ENCODE measurements at places on chromosomes 2 and 18.

DNA sequence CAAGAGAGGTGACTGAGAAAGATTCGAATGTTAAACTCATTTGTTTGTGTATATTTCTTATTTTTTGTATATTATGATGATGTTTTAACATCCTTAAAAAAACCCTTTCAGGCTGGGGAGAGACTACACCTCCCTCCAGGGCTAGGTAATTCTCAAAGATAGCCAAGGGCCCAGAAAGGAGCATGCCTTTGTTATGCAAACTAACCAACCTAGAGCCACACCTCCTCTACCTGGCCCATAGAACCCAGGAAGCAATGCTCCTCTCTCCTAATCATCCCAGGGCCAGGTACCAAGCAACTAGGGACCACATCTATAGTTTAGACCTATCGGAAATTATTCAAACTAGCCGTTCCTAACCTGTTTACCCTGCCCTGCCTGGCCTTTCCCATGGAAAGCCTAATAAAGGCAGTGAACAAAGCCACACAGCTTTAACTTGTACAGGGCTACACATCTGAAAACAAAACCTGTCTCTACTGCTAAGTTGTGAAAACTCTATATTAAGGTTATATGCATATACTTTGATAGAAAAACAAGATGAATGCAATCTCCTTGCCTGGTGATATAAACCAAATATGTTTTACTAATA, 79.7 kb downstream of the COLEC12 start:
- DNase-seq = no peak

GRCh38 chr2:67674668-67675067, 277.5 kb downstream of the ETAA1 start:
- DNase-seq = no peak

DNA sequence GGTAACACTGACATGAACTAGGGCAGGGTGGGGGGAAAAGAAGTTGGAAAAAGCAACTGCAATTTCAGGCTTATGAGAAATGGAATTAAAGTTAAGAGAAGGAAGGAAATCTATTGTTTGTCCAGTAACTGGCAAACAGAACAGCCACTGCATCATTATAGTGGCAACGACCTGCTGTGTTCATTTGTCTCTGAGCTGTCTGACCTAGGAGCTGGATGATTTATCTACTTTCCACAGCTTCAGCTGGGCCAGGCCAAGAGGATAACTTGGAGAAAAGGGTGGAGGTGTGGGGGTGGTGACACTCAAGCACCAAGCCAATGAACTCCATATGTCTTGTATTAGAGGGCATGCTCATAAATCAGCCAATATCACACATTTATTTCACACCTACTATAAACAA, 291.5 kb upstream of the KLHL29 start:
- DNase-seq = no peak

- DNase-seq = no peak
These were observed 73.3 kb upstream of the PNPT1 start for GRCh38 chr2:55766947-55767346.

DNA sequence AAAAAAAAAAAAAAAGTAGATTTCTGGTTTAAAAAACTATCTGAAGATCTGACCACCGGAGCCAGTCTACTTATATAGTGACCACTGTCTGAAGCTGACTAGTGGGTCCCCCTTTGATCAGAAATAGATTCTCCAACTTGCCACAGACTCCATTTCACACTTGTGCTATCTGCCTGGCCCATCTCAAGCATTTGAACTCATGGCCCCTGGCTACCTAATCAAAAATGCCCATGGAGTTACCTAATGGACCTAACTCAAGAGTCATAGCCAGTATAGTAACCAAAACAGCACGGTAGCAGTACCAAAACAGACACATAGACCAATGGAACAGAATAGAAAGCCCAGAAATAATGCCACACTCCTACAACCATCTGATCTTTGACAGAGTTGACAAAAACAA, 17.0 kb upstream of the ATL2 start:
- DNase-seq = no peak

DNA sequence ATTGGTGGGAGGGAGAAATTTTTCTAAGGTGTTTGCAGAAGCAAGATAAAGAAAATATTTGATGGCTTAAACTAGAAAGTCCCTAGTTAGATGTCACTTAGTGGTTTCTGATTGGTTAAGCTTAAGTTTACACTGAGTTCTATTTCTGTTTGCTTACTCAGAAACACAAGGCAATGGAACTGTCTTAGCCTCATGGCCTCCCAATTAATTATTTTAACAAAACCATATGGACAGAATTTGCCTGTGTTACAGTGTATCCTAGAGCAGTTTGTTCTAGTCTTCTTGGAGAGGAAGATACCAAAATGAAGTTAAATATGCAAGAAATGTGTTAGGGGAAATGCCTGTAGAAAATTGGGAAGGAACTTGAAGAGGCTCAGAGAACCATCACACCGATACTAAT, 4.6 kb upstream of the IMPACT start:
- DNase-seq = no peak

DNA sequence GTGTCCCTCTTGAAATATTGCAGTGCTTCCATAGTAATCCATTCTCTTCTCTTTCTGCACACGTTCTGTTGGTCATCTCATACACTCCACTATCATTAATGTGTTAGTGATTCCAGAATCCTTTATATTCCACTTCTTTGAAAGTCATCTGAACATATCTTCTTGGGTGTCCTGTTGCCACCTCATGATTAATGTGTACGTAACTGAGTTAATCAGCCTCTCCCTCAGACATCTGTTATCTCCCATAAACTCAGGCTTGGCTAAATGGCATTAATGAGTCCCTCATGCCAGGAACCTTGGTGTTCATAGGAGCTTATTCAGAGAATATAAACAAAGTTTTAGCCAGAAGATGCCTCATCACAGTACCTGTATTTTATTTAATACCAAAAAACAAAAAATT, 126.4 kb downstream of the NCOA1 start:
- DNase-seq = peak; percentile 10

- no peak for DNase-seq
These were observed 135.6 kb upstream of the KYNU start for GRCh38 chr2:142741764-142742269.

GRCh38 chr2:71220743-71221142, 6.2 kb downstream of the PAIP2B start:
- DNase-seq = peak; percentile 7

DNA sequence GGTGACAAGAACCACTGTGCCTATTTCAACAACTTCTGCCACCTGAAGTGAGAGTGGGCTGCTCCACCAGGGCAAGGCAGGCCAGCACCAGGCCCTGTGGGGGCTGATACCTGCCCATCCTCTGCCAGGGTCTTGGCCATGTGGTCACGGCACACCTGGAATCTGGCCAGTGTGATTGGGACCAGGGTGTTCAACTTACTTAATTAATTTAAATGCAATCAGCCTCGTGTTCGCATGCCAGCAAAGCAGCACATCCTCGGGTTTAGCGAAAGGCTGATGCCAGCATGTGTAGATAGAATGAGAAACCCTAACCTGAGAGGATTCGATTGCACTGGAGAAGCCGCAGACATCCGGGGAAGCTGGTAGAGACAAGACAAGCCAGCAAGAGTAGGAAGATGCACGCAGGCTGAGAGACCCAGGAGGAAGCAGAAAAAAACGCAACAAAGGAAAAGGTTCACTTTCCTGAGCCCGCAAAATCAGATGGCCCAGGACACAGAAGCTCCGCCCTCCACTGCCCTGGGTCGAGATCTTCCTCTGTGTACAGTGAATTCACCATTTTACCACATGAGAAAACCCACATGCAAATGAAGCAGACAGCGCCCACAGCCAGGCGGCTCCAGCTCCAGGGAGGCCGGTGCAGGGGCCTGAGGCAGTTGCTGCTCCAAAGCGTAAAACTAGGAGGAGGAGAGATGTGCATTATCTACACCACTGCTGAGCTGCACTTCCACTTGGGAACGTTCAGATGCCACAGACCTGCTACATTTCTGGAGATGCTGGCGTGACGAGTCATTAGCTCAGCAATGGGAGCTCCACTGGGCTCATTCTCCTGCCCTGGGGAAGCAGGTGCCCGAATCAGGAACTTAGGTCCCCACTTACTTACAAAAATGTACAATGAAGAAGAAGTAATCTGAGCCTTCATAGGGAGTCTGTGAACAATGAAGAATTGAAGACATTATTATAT, 92.1 kb downstream of the TMEM18 start:
- peak; percentile 44 for DNase-seq

DNA sequence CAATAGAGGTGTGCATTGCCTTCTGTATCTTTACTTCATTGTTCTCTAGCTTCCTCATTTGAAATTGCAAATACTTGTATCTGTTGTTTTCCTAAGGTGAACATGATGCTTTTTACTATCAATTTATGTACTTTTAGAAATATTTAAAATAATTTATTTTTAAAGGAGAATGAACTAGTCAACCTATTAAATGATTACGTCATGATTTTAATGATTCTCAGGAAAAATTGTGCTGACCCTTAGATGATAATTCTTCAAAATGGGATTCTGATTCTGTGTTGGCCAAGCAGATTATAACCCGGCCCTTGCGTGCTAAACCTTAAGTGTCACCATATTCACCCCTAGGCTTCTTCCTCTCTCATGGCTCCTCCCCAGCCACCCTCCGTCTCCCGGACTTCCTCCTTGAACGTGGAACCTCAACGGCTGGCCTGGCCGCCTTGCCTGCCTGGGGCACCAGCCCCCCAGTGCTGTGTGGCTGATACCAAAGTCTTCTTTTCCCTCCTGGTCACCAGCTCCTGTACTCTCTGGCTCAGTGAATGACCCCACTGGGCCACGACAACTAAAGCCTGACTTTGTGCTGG, 292.0 kb downstream of the GBX2 start:
- DNase-seq = no peak

GRCh38 chr2:33426666-33427231, 49.7 kb upstream of the RASGRP3 start:
- no peak for DNase-seq
